ENCODE measurements at places on chromosomes 7 and 10.

- DNase-seq: no peak
Measured at GRCh38 chr10:63409465-63410027, 56.2 kb downstream of the JMJD1C start.

DNA sequence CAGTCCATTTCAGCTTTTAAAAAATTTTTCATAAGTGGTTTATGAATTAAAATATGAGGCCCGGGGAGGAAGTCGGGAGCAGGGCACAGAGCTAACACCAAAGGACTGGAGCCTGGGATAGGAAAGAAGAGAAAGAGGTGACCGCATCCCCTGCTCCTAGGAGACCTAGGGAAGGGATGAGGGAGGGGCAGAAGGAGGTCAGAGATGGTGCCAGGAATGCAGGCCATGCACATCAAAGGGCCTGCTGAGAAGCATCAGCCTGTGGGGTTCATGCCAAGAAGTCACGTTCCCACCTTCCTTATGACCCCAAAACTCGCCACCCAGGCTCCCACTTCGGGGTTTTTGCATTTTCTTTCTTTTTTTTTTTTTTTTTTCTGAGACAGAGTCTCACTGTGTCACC lies 14.7 kb upstream of the TOMM7 start:
- no peak for DNase-seq

GRCh38 chr7:150451097-150451793 lies 815 bp downstream of the GIMAP8 start:
- DNase-seq: no peak

- DNase-seq: no peak
Measured at GRCh38 chr7:79923953-79924352, 210.7 kb upstream of the GNAI1 start.

DNA sequence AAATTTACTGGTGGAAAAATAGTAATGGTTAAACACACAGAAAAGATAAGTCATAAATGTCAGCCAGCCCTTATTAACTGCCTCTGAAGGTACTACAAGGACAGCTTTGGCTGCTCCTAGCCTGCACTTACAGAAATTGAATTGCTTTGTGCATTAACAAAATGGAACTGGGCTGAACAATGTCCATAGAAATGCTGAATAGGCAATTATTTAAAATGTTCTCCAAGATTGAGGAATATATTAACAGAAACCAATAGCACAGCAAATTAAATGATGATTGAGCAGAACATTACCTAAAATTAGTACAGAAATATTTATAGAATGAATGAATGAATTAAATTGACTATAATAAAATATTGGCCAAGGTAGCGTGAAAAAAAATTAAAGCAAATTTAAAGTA lies 42.4 kb upstream of the AGMO start:
- no peak for DNase-seq
